G401 (cell line): ENCODE measurements at places on chromosomes 7 and 10.

GRCh38 chr7:104963991-104964385, 50.0 kb upstream of the KMT2E start:
- DNase-seq, result no peak

- DNase-seq, result no peak
These were observed 254.6 kb downstream of the OTUD1 start for GRCh38 chr10:23693501-23693901.

DNA sequence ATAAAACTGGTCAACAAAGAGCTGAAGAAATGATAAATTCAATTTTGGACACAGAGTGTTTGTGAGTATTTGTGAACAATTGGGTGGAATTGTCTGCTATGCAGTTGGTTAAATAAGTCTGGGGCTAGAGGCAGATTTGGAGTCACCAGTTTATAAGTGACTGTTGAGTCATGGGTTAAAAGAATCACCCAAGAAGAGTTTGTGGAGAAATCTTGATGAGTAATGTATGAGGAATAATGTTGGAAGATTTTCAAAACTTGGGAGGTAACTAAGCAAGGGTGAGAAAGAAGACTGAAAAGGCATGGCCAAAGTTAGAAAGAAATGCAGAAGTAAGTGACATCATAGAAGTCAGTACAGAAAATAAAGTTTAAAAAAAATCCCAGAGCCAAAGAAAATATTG, 750.7 kb downstream of the MAGI2 start:
- no peak for DNase-seq

- no peak for DNase-seq
These were observed 50.2 kb upstream of the UBN2 start for GRCh38 chr7:139180700-139181311.

DNA sequence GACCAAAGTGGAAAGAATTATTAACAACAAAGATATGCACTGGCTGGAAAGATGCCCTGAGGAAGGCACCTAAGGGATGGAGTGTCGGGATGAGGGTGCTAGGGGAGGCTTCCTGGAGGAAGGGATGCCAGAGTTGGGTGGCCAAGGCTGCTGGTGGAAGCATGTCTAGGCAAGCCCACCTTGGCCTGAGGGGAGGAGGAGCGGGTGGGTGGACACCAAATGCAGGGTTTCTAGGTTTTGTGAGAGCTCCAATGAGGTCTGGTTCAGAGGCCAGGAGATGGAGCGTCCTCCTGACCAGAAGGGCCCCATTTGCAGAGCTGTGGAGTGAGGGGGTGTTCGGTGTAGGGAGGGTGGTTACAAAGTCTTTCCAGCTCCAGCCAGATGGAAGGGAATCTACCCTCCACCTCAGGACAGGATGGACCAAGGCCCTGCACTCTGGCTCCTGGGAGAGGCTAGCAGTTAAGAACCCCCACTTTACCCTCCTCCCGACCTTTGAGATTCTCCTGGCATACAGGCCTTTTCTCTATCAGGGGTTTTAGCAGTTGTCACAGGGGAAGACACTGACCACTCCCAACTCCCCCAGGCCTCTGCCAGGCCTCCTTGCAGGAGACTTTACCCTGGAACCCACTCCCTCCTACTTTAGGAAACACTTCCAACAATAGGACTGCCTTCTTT, 3.0 kb upstream of the DDIT4 start:
- no peak for DNase-seq

DNA sequence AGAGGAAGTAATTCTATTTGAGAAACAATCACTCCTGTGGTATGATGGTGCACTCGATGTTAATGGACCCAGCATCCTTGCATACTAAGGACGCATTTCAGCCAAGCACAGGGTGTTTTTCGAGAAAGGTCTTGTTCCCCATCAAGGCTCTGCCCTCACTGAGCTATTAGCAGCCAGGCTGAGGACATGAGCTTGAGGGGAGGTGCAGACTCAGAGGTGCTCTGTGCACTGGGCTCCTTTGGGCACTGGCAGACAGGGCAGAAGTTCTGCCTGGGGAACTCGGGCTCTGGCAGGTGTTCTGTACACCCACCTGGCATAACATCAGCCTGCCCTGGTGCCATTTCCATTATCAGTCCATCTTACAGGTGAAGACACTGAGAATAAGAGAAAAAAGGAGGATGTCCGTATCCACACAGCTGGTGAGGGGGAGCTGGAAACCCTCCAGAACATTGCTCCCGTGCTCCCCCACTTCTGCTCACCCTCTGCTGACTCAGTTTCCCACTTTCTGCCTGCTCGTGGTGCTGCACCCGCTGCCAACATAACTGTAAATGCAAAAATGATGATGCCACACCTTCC, 92.7 kb upstream of the RET start:
- no peak for DNase-seq

DNA sequence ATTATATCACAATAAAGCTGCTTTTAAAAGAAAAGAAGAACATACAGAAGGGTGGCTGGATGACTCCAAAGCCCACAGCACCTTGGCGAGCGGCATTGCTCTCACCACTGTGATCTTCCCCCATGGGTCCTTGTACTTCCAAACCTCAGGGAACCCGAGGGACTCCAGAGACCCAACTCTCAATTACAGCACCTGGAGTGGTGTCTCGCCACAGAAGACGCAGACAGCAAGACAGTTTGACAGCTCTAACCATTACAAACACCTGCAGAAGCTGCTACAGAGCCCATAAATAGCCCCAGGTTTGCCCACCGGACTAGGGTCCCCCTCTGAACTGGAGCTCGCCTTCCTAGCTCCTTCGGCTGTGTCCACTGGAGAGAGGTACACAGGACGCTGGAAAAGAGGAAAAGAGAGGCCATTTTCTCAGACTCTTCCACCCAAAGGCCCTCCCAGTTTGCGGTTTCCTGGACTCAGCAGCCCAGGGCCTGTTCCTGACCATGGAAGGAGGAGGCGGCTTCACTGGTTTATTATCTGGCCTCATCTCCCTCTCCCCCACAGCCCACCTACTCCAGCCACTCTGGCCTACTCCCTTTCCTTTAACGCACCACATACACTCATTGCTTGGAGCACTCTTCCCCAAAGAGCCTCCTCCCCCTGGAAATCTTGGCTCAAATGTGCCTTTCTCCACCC, 1.9 kb downstream of the PIK3AP1 start:
- no peak for DNase-seq

DNA sequence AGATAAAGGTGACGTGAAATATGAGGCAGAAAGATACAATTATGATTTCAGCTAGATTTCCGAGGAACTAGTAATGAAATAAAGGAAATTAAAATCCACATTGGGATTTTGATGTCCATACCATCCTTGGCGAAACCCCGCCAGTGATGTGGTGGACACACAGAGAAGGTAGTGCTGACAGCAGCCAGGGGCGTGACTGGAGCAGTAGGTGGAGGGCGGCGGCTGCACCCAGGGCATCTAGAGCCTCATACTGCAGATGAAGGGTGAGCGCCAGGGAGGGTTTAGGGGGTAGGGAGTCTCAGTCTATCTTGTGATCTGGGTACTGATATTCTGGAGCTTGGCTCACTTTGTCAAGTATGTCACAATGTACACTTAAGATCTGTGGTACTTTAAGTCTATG, 855.5 kb upstream of the POM121L12 start:
- no peak for DNase-seq

DNA sequence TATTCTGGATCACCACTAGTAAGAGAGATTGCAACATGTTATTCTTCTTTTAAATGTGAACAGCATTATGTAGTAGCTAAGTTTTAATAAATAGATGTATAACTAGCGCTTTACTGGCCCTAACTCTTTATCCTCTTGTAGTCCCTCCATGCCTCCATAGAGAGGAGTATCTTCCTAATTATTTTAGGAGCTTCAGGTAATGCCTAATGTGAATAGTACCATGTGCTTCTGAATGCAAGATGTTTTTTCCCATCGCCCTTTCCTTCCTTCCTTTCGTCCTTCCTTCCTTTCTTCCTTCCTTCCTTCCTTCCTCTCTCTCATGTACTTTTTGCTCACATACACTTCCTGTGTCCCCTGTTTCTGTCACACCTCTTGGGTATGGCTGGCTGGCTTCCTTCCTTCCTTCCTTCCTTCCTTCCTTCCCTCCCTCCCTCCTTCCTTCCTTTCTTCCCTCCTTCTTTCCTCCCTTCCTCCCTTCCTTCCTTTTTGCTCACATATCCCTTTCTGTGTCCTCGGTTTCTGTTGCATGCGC, 290.7 kb downstream of the HDAC9 start:
- DNase-seq, result no peak

DNA sequence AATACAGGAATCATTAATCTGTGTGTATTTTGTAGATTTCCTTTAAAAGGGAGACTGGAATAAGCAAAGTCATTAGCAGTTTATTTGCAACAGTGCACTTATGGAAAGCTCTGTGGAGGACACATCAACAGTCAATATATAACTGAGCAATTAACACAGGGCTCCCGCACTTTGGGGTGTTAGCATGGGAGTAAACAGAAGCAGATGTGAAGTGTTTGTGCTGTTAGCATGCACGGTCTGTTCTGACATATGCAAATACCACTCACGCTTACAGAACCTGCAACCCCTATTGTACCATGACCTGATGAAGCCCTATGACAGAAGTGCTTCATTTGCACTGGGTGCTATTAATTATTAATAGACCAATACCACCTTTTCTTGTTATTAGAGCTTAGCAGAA, 118.9 kb downstream of the PPP1R3A start:
- no peak for DNase-seq

- DNase-seq, result no peak
These were observed 102.5 kb downstream of the ACTR3B start for GRCh38 chr7:152862006-152862405.

DNA sequence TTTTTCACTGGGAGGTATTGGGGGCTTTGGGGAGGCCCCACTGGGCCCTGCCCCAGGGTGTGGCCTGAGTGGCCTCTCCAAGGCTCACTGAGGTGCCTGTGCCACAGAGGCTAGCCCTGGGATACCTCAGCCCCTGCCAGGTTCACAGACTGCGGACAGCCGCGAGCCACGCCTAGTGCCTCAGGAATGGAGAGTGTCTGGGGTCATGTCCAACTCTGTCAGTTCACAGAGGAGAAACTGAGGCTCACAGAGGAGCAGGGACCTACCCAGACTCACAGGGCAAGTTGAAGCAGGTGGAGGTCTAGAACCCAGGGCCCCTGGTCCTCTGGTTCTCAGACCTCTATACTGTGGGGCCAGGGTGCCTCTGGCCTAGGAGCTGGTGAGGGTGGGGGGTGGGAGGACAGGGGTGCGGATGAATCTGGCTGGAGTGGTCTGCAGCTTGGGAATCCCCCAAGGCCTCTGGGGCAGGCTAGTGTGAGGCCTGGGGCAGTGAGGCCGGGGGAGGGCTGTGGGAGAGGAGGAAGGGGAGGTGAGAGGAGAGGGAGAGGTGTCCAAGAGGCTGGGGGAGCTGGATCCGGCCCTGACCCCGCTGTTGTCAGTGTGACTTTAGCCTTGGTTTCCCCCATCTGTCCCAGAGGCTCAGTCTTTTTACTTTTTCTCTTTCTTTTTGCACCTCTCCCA, 20.0 kb downstream of the NEURL1 start:
- DNase-seq, result no peak

- no peak for DNase-seq
These were observed 102.2 kb upstream of the GPR26 start for GRCh38 chr10:123563994-123564393.
